ENCODE measurements at places on chromosomes 1 and 21.

- no peak for DNase-seq
Measured at GRCh38 chr21:33975548-33976081, 60.0 kb upstream of the ATP5PO start.

DNA sequence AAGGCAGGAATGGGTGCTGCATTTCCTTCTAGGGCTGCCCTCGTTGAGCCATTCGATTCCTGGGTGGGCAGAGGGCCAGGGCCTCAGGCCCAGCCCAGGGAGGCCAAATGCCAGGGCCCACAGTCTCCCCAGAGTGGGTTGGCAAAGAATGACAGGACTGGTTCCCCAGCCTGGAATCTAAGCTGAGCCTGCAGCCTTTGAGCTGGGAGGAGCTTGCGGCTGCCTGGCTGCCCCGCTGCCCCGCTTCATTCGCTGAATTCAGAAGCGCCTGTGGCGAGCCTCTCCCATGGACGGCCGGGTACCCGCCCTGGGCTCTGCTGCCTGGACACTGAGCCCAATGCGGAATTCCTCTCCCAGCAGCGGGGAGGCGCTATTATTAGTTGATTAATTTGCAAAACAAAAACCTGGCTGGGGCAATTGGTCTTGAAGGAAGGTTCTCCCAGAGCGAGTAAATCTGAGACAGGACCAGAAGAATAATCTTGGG, 32.3 kb upstream of the TARDBP start:
- DNase-seq: no peak

DNA sequence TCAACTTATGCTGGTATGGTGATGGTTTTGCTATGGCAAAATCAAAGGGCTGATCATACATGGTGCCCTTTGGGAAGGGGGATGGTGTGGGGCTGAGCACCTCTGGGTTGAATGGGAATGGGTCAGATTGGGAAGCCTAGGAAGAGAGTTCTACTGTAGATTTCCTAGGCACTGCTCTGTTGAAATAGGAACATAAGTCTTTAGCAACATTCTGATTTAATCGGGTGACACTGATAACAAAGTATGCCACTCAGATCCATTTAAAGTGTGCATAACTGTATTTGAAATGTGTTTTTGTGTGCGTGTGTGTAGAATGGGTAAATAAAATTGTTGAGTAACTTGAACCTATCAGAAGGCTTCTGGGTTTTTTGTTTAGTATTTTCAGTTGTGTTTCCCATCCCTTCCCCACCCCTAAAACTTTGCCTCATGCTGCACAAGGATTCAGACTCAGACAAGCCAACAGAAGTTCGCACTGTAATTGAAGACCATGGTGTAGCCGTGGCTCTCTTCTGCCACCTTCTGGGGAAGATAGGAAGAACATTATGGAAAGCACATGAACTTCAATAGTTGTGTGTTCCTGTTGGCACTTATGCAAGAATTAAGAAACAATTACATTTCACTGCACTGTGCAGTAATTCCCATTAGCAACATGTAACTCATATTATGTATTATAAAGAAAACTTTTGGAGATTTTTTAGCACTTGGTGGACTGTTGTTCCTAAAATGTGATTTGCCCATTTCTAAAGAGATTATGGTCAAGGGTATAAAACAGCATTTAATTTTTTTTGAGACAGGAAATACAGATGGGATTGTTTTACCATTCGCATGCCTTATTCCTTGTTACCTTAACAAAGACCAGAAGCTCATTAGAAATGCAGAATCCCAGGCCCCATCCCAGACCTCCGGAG, 10.9 kb upstream of the C4BPB start:
- peak; percentile 57 for DNase-seq

GRCh38 chr21:16196001-16196400, 466.2 kb downstream of the USP25 start:
- DNase-seq: no peak

GRCh38 chr21:16842696-16843035, 670.2 kb upstream of the CXADR start:
- DNase-seq: no peak

- no peak for DNase-seq
Measured at GRCh38 chr1:2582391-2582790, 4.2 kb upstream of the PRXL2B start.

GRCh38 chr1:55420026-55420425, 204.9 kb upstream of the USP24 start:
- DNase-seq: no peak

- no peak for DNase-seq
Measured at GRCh38 chr1:212593821-212594251, 14.7 kb upstream of the ATF3 start.

All from forelimb muscle (tissue), 1 donor.